ENCODE measurements at places on chromosomes 3 and 15.
A peak's percentile ranks its signal among the peaks of the same experiment; 100 is the strongest.

DNA sequence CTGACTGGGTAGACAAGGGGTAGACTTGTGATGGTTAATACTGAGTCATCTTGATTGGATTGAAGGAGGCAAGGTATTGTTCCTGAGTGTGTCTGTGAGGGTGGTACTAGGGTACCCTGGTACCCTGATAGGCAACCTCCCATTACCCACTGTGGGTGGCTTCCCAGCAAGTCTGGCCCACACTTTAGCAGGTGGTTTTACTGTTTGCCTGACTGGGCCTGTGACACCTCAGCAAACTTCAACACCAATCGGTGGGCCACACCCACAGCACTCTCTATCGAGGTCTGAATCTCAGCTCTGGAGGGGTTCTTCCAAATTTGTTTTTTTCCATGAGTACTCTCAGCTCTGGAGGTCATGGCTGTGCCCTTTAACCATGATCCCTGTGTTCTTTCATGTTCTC is 24.6 kb upstream of the SH3GL3 start:
- DNase-seq = no peak

- no peak for DNase-seq
These were observed 24.5 kb downstream of the NIT2 start for GRCh38 chr3:100359035-100359434.

DNA sequence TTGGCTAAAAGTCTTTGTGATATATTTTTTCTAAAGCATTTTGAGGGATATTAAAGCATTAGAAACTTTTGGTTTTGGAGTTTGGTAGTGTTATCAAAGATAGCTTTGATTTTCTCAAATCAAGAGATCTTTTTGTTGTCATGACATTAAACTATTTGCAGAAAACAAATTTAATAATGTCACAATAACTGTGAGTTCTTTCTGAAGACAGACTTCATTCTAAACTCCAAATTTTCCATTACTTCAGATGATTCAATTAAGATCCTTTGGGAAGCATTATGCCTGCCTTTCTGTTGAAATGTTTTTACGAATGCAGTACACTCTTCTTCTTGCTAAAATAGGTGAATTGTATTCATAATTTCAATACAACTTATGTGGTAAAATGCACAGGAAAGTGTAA is 145.4 kb downstream of the ALCAM start:
- DNase-seq = no peak

DNA sequence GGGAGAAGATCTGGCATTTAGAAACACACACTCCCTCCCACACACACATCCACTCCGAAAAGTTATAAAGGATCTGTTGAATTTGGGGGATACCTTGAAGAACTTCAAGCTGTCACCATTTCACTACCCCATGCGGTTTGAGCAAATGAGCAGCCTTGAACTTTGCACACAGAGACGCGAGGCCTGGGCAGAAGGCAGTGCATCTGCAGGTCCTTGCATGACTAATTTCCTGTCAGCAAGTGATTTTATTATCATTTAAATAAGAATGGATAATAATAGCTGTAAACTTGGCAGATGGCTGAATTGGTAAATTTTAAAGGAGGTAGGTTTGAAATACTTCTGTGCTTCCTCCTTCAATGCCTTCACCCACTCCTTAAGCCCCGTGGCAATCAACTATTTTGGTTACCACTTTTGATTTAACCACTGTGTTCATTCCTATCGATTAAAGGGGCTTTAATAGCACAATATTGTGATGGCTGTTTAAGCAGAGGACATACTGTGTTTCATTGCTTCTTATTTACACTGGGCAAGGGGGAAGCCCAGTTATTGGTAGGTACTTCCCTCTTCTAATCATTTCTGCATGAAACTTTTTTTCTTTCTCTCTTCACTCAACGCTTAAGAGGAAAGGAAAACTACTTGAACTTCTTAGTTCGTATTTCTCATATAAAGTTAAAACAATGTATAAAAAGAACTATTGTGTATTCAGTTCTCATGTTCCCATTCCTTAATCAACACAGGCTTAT is 108.1 kb downstream of the ROBO2 start:
- DNase-seq = no peak

- no peak for DNase-seq
These were observed 107.0 kb upstream of the UBE2E1 start for GRCh38 chr3:23698652-23699313.

- DNase-seq = no peak
These were observed 34.8 kb upstream of the DCUN1D1 start for GRCh38 chr3:183015185-183015584.

DNA sequence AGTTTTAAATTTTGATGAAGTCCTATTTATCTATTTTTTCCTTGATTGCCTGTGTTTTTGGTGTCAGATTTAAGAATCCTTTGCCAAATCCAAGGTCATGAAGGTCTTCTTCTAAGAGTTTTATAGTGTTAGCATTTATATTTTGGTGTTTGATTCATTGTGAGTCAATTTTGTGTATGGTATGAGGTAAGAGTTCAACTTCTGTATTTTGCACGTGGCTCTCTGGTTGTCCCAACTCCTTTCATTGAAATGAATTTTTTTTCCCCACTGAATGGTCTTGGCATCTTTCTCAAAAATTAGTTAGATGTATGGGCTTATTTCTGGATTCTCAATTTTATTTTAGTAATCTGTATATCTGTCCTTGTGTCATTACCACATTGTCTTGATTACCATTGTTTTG is 57.1 kb upstream of the STRIT1 start:
- no peak for DNase-seq

DNA sequence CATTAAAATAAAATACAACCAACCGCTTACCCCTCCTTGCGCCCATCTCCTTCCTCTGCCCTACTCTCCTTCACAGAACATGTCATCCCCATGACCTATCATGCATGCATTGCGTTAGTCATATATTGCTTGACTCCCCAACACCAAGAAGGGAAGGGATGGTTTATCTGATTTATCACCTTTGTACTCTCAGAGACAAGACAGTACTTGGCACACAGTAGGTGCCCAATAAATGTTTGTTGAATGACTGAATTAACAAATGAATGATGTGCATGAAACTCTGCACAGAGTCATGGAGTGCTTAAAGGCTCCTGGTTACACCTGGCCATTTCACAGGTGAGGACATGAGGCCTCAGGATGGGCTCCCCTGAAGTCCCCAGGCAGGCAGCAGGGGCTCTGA is 59.7 kb downstream of the IQSEC1 start:
- no peak for DNase-seq

DNA sequence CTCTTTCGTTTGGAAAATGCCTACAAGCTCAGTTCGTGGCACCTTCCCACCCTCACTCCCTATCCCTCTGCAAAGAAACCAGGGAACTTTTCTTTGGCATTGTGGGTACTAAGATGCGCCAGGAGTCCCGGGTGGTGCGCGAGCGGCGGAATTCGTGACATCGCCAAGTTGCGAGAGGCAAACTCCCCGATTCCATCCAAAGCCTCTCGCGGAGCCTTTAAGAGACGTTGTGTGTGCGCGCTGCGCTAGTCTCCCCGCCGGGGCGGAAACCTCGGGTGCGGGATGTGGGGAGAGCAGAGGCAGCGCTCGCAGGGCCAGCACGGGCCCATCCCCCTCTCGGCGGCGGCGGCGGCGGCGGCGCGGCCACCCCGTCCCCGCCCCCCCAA is 443 bp upstream of the NR2F2 start:
- peak; percentile 89 for DNase-seq

- peak; percentile 60 for DNase-seq
These were observed 19.2 kb upstream of the SYNM start for GRCh38 chr15:99085413-99086326.

DNA sequence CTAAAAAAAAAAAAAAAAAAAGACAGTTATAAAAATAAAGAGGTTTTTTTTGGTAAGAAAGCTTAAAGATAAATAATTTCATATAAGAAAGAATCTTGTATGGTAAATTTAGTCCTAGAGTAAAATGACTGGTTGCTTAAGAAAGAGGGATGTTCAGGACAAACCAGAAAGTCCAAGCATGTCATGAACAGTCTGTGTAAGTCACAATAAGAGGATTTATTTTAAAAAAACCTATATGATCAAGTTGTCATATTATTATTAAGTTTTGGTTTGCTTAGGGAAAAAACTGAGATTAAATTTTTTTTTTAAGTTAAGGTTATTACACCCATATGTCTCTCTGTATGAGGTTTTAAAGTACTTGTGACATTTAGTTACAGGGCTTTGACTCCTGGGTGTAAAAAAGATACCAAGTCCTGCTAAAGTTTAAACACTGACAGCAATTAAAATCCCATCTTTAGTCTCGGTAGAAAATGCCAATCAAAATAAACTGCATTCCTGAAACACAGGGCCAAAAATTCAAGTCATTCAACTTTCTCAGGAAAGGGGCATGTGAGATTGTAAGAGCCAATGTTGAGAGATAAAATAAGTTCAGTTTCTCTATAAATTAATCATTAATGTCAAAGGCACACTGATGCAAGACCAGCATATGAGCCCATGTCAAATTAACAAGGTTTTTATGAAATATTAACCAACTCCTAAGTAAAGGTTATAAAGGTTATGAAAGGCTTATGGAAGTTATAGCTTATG is 8.5 kb upstream of the BDH1 start:
- no peak for DNase-seq

DNA sequence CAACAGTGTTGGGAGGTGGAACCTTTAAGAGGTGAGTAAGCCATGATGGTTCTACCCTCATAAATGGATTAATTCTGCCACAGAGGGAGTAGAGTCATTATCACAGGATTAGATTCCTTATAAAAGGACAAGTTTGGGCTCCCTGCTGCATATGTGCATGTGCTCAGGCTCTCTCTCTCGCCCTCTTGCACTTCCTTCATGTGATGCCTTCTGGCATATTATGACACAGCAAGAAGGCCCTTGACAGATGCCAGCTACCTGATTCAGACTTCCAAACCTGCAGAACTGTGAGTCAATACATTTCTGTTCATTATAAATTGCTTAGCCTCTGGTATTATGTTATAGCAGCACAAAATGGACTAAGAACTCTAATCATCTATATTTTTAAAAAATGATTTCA is 205.3 kb downstream of the CTNNB1 start:
- DNase-seq = no peak

DNA sequence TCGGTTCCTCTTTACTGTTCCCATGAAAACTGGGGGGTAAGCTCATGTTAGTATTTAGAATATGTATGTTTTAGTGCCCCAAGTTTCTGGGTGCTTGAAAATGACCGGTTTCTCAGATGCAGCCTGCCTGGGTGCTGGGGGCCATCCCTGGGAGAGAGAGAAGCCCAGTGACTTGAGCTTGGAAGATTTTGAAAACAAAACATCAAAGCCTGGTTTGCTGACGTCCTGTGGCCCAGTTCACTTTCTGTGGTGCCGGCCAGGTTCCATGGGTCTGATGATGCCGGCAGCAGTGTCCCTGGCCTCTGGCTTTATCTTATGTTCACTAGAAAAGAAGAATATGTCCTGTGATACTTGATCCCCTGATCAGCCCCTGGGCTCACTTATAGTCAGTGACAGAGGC is 17.1 kb downstream of the APBA2 start:
- no peak for DNase-seq

- peak; percentile 12 for DNase-seq
These were observed 7.7 kb upstream of the DCP1A start for GRCh38 chr3:53354945-53355498.

GRCh38 chr3:197748597-197749314 is 927 bp upstream of the FYTTD1 start:
- DNase-seq = peak; percentile 56

GRCh38 chr3:153829606-153830170 is 291.5 kb upstream of the ARHGEF26 start:
- DNase-seq = no peak

DNA sequence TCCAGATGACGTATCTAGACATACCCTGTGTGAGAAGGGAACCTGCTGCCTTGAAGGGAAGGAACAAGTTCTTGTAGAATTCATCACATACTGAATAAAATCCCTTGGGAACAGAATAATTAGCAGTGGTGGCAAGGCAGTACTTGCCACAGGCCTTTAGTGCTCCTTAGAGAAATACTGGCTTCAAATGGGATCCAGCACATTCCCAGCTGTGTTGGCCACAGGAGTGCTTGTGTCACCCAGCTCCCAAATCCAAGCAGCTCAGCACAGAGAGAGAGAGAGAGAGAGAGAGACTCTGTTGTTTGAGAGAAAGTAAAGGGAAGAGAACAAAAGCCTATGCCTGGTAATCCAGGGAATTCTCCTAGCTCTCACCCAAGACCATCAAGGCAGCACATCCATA is 969.0 kb upstream of the ALCAM start:
- DNase-seq = no peak

DNA sequence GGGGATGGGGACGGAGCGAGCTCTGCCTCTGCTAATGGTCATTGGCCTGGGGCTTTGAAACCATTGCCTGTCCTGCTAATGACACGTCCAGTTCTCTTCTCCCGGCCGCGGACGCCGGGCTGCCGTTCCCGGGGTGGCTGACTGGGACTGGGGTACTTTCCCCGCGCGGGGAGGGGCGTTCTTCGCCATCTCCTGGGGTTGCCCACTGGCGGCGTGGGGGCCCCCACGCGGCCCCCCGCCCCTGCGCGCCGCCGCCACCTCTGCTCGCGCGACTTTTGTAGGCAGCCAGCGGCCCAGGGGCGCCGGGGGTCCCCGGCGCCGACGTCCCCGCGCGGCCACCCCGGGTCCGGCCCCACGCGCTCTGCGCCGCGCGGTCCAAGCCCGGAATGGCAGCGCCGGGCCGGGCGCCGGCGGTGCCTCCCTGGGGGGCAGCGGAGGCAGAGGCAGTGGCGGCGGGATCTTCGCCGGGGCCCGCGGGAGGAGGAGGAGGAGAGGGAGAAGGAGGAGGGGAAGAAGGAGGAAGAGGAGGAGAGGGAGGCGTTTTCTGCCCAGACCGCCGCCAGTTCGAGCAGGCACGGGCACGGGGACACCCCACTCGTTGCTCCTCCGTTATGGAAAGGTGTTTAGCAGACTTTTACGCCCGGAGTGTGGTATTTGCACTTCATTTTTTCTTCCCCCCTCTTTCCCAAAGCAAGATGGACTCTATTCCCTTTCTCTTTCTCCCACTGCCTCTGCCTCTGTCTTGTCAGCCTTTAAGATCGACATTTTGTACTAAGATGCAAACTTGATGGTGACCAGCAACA is 2.3 kb downstream of the BBX start:
- DNase-seq = peak; percentile 71

DNA sequence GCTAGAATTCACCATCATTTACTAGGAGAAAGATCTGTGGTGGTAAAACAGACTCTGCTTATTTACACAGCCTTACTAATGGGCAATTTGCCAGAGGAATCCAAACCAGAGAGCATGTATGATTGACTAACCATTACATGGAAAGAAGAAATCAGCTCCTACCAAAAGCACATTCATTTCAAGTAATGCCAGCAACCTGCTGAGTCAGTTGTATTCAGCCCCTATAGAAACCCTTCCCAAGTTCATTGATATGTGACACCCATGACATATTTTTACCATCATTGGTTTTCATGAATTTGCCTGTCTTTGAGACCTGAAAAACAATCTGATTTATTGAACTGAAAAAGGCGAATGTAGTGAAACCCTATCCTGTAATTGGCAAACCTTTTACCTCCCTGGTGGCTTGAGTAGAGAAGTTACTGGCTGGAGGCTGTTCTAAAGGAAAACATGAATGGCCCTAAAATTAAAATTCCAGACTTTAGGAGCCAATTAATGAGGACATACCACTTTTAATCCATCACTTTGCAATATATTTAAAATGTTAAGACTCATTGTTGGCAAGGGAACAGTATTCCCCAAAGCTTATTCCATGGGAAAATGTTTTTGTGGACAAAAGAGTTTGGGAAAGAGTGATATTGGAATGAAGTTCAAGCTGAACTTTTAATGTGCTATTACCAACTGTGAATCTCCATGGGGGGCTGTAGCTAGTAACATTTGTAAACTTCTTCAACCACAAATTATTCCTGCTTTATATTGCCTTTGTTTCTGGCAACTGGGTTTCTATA is 542.9 kb downstream of the FHIT start:
- DNase-seq = no peak

- no peak for DNase-seq
These were observed 822.0 kb downstream of the CADM2 start for GRCh38 chr3:85780806-85781205.

All from EL (cell line).